ENCODE measurements at places on chromosomes 7 and 10.
A peak's percentile ranks its signal among the peaks of the same experiment; 100 is the strongest.

GRCh38 chr10:80412486-80412885 is 4.1 kb downstream of the PRXL2A start:
- DNase-seq = no peak
- H3K4me3 ChIP-seq = no peak overlapping the region
- H3K27ac ChIP-seq = no peak overlapping the region
- H3K36me3 ChIP-seq = no peaks in the 10 kb centered on the region
- no peaks in the 10 kb centered on the region for H3K27me3 ChIP-seq

- H3K4me3 ChIP-seq = no peak overlapping the region
- no peaks in the 10 kb centered on the region for H3K27me3 ChIP-seq
- H3K4me1 ChIP-seq = no peaks in the 10 kb centered on the region
- no peaks in the 10 kb centered on the region for H3K36me3 ChIP-seq
- no peak for DNase-seq
Observed at GRCh38 chr7:38481401-38481800, 149.8 kb downstream of the AMPH start.

GRCh38 chr7:31493714-31494181 is 20.1 kb upstream of the ITPRID1 start:
- no peak overlapping the region for H3K27ac ChIP-seq
- H3K36me3 ChIP-seq = no peaks in the 10 kb centered on the region
- no peak overlapping the region for H3K4me3 ChIP-seq
- H3K4me1 ChIP-seq = no peaks in the 10 kb centered on the region
- no peaks in the 10 kb centered on the region for H3K27me3 ChIP-seq

DNA sequence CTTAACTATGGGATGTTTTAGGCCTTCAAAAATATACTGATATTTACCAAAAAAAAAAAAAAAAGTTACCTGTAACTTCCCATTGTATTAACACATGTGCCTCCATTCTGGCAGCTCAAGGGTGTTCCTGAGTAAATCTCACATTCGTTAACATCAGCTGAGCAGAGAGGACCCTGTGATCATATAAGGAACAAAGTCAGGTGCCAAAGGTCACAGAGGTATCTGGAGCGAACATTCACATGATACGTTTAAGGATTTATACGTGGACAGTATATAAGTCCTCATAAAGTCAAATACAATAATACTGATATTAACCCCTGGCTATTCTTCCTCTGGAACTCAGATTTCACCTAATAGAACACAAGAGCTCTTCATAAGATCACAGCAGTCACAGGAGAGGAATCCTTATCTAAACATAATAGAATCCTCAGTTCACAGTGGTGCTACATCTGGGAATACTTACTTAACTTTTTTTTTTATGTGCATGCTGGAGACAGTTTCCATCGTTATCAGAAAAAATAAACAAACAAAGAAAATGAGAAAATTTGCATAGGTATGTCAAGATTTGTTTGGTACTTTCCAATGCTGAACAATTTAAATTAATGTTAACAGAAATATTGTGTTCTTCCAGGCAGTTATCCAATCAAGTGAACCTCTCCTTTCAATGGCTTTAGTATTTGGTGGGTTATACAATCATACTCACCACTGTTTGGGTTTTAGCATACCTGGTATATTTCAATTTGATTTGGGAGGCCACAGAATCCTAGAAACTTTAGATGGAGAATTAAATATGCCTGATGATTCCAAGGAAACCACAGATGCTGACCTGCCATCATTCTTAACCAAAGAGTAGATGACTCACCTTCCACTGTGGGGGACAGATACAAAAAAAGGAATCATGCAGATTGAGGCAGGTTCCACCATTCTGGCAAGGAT is 6.6 kb downstream of the CUBN start:
- H3K4me1 ChIP-seq = no peaks in the 10 kb centered on the region
- no peaks in the 10 kb centered on the region for H3K27me3 ChIP-seq
- no peak for DNase-seq
- no peak overlapping the region for H3K27ac ChIP-seq
- no peak overlapping the region for H3K4me3 ChIP-seq

GRCh38 chr7:55557666-55558188 is 14.6 kb downstream of the VOPP1 start:
- no peak overlapping the region for H3K4me3 ChIP-seq
- H3K27ac ChIP-seq = no peak overlapping the region
- H3K36me3 ChIP-seq = no peaks in the 10 kb centered on the region
- no peak for DNase-seq
- no peaks in the 10 kb centered on the region for H3K27me3 ChIP-seq

- H3K27ac ChIP-seq = no peak overlapping the region
- H3K4me1 ChIP-seq = no peaks in the 10 kb centered on the region
- DNase-seq = no peak
Observed at GRCh38 chr10:133269367-133269766, 7.3 kb downstream of the ADAM8 start.

DNA sequence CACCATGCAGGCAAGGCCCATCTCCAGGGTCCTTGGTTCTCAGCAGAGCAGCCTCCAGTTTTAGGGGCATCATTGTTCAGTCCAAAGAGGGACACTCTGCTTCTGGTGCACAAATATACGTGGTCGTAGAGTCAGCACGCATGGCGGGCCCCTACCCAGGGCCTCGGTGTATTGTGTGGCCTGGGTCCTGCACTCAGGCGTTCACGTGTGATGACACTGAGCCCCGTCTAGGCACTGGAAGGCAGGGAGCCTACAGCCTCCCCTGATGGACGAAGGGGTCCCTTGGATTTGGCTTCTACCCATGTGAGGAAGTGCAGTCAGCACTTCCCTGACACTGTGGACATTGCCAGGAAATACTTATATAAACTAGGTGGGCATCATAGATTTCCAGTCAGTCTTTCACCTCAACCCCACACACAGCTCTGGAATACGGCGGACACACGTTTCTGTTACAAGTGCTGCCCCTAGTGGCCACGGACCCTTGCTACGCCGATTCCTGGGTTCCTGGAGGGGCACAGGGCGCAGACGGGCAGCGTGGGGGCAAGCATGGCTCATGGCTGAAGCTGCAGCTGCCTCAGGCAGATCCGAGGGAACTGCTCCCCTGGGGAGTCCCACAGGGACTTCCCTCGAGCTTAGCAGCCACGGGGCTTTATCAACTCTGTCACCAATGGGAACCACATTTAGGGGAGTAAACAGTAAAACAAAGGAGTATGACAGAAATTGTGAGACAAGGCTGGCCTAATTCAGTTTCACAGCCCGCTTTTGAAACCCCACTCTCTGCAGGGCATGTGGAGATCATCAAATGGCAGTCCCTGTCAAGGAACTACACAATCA is 25.4 kb downstream of the AIFM2 start:
- H3K4me3 ChIP-seq = no peak overlapping the region
- H3K4me1 ChIP-seq = no peaks in the 10 kb centered on the region
- no peak for DNase-seq
- no peak overlapping the region for H3K27ac ChIP-seq
- H3K27me3 ChIP-seq = no peaks in the 10 kb centered on the region
- H3K36me3 ChIP-seq = peaks cover 3% of the 10 kb centered on the region

GRCh38 chr10:71220689-71221540 is 8.5 kb downstream of the UNC5B start:
- no peak overlapping the region for H3K4me3 ChIP-seq
- no peak overlapping the region for H3K27ac ChIP-seq
- no peaks in the 10 kb centered on the region for H3K36me3 ChIP-seq
- no peaks in the 10 kb centered on the region for H3K4me1 ChIP-seq
- H3K27me3 ChIP-seq = no peaks in the 10 kb centered on the region

DNA sequence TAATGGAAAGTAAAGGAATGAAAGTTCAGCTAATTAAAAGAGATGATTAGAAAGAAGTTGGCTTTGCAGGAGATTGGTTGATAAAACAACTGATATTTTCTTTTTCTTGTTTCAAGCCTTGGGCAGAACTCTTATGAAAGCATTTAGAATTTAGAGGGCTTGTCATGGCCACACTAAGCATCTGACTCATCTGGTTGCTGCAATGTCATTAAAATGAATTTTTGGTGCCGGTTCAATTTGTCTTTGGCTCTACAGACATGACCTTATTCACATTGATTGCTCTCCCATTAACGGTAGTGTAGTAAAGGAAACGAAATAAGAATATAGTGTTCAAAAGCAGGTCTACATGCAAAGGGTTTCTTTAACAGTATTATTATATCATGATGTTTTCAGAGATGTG is 1012.4 kb upstream of the C7orf33 start:
- no peak overlapping the region for H3K4me3 ChIP-seq
- H3K36me3 ChIP-seq = no peaks in the 10 kb centered on the region
- DNase-seq = no peak
- no peak overlapping the region for H3K27ac ChIP-seq
- H3K4me1 ChIP-seq = no peaks in the 10 kb centered on the region

DNA sequence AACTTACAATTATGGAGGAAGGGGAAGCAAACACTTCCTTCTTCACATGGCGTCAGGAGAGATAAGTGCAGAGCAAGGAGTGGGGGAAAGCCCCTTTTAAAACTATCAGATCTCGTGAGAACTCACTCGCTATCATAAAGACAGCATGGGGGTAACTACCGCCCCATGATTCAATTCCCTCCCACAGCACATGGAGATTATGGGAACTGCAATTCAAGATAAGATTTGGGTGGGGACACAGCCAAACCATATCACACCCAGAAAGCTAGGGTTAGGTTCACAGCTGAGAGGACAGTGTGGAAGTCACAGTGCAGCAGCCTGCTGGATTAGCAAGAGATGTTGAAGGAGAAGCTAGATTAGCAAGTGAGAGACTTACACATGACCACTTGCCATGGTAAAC is 81.6 kb downstream of the CRTAC1 start:
- no peaks in the 10 kb centered on the region for H3K27me3 ChIP-seq
- no peak overlapping the region for H3K27ac ChIP-seq
- no peak overlapping the region for H3K4me3 ChIP-seq
- no peaks in the 10 kb centered on the region for H3K4me1 ChIP-seq
- no peak for DNase-seq

GRCh38 chr7:155490697-155491628 is 33.0 kb downstream of the EN2 start:
- H3K4me3 ChIP-seq = peak overlapping the region; percentile 69
- H3K27me3 ChIP-seq = no peaks in the 10 kb centered on the region
- DNase-seq = no peak
- no peaks in the 10 kb centered on the region for H3K36me3 ChIP-seq
- peak overlapping the region; percentile 5 for H3K27ac ChIP-seq

DNA sequence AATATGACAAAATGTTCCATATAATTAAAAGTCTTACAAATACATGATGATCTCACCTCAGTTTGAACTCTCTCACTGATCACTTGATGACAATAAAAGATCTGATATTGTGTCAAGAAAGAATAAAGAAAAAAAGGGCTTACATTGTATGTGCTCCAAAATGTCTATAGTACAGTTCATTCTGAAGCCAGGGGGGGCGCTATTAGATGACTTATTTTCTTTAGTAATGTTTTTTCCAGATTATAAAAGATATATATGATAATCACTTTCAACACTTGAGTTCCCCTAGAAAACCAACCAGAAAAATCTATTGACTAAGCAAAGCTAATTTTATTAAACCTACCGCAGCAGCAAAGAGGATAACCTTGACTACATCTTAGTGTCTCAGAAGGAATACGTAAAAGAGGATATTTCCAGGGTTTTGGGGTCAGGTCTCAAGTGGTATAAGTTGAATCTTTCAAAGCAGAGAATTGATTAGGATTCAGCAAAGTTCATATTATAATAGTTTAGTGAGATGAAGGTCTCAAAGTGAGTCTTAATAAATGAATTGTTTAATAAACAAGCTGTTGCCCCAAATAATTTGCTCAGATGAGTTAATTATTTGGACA is 55.8 kb downstream of the PTN start:
- no peaks in the 10 kb centered on the region for H3K27me3 ChIP-seq
- DNase-seq = no peak
- no peak overlapping the region for H3K4me3 ChIP-seq
- H3K36me3 ChIP-seq = no peaks in the 10 kb centered on the region
- no peaks in the 10 kb centered on the region for H3K4me1 ChIP-seq

DNA sequence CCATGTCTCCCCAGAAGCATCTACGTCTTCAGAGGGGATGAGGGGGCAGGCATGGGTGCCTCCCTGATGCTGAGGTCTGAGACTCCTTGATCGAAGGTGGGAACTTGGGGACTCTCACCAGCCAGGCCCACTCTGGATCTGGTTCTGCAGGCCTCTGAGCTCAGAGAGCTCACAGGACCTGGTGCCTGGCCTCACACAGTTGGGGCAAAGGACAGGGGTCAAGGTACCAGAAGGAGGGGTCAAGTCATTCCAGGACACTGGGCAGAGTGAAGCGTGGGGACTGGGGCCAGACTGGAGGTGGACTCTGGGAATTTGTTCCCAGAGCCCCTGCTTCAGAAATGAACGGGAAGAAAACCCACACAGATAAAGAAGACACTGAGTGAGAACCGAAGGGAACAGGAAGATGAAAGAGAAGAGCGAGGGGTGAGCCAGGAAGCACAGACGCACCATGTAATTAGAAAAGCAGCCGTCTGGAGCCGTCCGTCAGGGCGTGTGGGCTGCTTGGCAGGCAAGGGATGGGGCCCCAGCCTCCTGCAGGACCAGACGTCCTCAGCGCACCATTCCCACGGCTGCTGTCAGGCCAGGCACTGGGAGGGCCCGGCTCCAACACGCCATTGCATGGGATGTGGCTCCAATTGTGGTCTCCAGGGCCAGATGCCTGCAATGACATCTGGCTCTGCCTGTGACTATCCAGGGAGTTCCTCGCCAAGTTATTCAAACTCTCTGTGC is 47.7 kb downstream of the ZCCHC24 start:
- no peak for DNase-seq
- H3K4me1 ChIP-seq = peaks cover 45% of the 10 kb centered on the region
- peaks cover 7% of the 10 kb centered on the region for H3K36me3 ChIP-seq
- H3K27ac ChIP-seq = peak overlapping the region; percentile 89

GRCh38 chr7:139358541-139359365 is 941 bp upstream of the LUC7L2 start:
- H3K36me3 ChIP-seq = no peaks in the 10 kb centered on the region
- no peak for DNase-seq
- H3K27me3 ChIP-seq = no peaks in the 10 kb centered on the region
- peak overlapping the region; percentile 100 for H3K27ac ChIP-seq
- H3K4me3 ChIP-seq = peak overlapping the region; percentile 99

DNA sequence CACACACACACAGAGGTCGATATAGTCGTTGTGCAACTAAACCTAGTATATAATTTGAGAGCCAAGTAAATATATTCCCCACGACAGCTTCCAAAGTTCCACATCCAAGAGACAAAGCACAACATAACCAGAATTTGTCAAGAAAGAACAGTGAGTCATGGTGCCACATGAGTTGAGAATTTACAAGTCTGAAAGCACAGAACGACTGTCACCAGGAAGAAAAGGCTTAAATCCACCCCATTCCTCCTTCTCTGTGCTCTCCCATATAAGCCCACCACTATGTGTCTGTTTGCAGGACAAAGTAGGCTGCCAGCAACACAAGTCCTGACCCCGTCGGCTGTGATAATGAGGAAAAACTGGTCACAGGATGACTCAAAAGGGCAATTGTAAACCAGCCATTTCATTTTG is 32.8 kb downstream of the GSAP start:
- peaks cover 3% of the 10 kb centered on the region for H3K36me3 ChIP-seq
- H3K4me1 ChIP-seq = no peaks in the 10 kb centered on the region
- no peak overlapping the region for H3K4me3 ChIP-seq
- no peak overlapping the region for H3K27ac ChIP-seq
- DNase-seq = no peak

- H3K36me3 ChIP-seq = no peaks in the 10 kb centered on the region
- DNase-seq = no peak
- H3K4me3 ChIP-seq = no peak overlapping the region
- no peak overlapping the region for H3K27ac ChIP-seq
- no peaks in the 10 kb centered on the region for H3K4me1 ChIP-seq
Observed at GRCh38 chr10:36738738-36739431, 386.5 kb upstream of the ANKRD30A start.

Data from thoracic aorta (tissue), 2 donors.